Thymus (tissue), 14 donors: ENCODE measurements at places on chromosomes 5 and 9.

DNA sequence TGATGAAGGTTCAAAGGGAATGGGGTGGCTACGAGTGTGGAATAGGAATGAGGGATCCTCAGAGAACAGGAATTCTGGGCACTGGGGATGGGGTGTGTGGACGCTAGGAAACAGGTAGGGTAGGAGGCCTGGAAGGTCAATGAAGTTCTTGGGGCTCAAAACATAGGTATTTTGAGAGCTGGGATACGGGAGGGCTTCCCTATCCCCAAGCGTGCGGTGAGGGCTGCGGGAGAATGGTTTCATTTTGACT lies 718 bp downstream of the QSOX2 start:
- DNase-seq, result no peak

GRCh38 chr9:86854898-86855523 lies 92.3 kb downstream of the GAS1 start:
- DNase-seq, result no peak

DNA sequence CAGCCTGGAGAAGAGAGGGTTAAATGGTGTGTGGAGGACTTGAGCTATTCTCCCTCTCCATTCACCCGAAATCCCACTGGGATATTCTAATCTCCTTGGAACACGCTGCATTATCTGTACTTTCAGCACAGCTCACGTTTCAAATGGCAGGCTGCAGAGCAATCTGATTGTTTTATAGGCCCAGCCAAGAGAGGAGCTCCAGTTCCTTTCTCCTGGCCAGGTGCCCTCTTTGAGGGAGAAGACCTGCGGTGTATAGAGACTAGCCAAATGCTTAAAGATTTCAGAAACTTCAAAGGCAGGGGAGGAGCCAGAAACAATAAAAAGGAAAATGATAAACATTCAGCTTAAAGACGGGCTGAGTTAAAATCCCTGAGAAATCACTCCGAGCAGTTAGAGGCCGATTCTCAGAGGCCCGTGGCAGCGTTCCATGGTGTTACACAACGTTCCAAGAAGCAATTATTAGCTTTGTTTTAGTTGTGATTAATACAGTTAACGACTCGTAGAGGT lies 564.0 kb upstream of the KLF4 start:
- peak; percentile 15 for DNase-seq

DNA sequence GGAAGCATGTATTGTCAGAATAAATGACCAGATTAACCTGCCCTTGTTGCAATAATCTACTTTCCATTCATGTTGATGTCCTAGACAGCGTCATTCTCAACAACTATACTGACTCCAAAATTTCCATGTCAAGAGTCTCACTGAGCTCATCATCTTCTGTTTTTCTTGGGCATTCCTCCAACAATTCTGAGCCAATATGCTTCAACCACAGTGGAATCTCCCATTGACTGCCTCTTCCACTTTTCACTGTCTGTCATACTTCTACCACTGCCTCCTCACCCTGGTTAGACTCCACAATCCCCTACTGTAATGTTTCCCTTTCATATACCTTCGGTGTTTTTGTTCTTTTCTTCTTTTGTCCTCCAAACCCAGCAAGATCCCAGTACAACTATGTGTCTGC lies 162.8 kb downstream of the TLE1 start:
- DNase-seq, result no peak

DNA sequence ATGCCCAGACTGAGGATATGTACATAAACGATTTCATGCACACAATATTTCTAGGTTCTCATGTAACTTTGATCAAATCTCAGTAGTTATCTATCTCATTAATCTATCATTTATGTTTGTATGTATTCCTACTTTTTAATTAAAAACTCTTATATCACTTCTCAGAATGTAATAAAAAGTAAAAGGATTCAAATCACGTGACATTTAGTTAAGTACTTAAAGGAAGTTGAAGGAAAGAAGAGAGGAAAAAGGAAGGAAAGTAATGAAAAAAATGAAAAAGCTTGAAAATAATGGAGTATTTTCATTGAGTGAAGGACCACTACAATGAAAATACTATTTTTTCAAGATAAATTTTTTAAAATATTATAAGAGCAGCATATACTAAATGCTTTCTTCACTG lies 535.3 kb downstream of the PRDM9 start:
- no peak for DNase-seq

DNA sequence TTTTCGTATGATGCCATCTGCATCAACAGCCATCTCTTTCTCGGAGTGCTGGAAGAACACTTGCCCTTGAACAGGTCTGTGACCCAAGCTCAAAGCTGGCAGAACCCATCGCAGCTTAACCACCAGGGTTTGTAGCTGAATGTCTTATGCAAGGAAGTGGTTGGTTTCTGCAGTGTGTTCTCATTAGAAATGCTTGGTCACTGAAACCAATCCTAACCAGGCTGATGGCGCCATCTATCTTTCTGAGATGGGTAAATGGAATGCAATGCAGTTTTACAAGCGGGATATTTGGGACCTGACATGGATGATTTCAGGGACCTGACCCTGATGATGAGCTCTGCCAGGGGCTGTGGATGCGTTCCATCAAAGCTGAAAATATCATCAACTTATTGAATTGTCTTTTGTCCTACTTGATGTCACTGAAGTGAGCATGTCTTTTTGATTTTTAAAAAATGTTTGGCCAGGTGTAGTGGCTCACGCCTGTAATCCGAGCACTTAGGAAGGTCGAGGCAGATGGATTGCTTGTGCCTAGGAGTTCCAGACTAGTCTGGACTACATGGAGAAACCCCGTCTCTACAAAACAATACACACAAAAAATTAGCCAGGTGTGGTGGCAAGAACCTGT lies 28.7 kb downstream of the DMRT3 start:
- DNase-seq, result no peak

GRCh38 chr5:173144200-173145176 lies at the start of gene BNIP1:
Gene BNIP1 (plus strand): TSS chr5:173144531. CDS start chr5:173144546, 15 bp downstream.
- DNase-seq, result peak; percentile 94

DNA sequence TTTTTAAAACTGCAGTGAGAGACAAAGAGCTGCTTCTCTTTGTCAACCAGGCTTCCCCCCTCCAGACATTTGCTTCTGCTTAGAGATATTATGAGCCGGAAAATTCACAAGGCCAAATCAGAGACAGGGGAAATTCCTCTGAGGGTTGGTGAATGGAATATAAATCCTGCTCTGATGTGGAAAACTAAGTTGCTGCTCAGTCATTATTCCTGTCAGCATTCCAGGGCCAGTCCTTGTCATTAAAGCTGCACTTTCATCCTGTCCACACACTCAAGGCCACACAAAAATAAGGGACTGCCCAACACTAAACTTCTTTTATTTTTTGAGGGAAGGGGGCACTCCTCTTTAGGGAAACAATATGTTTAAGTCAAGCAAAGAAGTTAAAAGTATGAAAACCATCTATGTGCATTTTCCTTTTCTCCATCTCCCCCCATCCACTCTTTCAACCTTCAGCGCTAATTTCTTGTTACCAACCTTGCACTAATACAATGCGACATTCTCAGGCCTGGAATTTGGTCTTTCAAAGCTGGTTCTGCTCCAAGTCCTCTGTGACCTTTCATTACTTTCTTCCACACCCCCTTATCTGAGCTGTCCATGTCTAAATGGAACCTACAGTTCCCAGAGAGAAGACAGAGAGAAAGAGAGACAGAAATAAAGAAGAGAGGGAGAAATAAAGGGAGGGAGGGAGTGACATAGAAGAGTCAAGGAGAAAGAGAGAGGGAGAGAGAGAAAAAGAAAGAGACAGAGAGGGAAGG lies 118.9 kb upstream of the S1PR3 start:
- DNase-seq, result no peak

GRCh38 chr5:92527311-92528078 lies 1053.5 kb downstream of the NR2F1-AS1 start:
- DNase-seq, result no peak

GRCh38 chr5:106121972-106122605 lies 1548.6 kb downstream of the EFNA5 start:
- DNase-seq, result peak; percentile 1

DNA sequence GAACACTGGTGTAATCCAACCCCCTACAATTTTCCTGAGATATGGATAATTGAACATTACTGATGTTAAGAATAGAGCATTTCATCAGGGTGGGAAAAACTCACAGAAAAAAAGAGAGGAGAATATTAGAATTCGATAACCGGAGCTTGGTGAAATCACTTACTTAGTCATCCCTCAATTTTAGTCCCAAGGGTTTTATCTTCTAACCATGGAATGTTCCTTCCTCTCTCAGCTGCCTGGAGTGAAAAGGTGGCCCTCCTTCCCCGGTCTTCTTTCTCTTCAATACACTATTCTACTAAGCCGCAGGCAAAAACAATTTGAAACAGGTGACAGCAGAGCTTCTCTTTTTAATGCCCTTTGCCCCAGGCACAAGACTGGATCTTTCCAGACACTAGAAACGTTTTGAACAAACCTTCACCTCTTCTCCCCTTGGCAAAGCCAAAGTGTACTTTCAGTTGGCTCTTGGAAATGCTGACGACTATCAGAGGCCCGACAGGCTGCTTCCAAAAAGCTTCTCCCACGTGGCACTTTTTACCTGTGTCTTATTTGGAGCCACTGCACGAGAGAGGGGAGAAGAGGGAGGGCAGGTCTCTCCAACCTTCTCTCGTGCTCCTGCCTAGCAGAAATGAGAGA lies 543.9 kb downstream of the TLE1 start:
- no peak for DNase-seq

DNA sequence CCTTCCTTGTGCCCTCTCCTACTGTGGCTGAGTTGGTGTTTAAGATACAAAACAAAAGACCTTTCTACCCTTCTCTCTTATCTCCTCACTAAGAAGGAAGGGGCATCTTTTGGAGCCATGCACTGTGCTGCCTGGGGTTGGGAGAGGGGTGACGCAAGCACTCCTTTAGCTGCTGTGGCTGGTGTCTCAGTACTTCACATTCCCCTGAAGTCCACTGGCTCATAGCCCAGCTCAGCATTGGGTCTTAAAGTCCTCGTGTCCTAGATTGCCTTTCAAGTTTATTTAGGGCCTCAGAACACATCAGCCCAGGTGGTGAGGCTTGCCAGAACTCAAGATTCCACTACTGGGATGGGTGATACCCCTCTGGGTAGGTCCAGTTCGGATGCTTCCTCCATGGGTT lies 325.9 kb upstream of the CYLC2 start:
- no peak for DNase-seq
